CD4-positive, alpha-beta T cell treated with Interleukin-15 for 1 hour (primary cell): ENCODE measurements at places on chromosomes 6 and 20.

DNA sequence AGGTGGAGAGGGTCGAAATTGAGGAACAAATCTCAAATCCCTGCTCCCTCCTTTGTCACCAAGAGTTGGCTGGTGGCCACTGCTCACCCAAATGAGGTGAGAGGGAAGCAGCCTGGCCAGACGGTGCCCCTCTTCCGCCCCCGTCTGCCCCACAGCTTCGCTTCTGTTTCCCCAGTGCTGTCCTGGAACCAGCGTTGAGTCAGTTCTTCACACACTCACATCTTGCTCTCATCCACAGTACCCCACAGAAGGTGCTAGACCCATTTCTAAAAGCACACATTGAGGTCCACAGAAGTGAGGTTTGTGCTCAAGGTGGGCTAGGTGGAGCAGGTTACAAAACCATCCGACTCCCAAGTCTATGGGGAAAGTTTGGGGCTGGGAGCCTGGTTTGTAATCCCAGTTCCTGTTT, 3.8 kb downstream of the CEBPB start:
- no peak for DNase-seq

GRCh38 chr6:158109748-158110147, 58.3 kb downstream of the SERAC1 start:
- no peak for DNase-seq

GRCh38 chr6:23415819-23416427, 710.1 kb upstream of the NRSN1 start:
- no peak for DNase-seq

GRCh38 chr6:149112976-149113375, 204.5 kb upstream of the TAB2 start:
- DNase-seq, result no peak

DNA sequence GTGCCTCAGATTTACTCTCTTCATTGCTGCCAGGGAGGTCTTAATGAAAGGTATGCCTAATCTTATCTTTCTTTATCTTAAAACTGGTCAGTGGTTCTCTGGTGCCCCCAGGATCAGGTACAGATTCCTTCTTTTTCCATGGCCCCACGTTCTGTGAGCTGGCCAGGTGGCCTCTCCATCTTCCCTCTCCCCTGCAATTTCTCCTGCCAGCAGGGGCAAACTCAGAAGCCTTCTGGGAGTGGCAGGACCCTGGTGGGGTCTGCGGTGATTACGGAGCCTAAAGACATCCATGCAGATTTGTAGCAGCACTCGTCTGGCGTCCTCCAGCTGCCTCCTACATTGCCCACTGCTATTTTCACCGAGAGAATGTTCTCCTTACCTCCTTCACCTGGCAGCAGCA, 95.8 kb downstream of the CCDC170 start:
- DNase-seq, result no peak

DNA sequence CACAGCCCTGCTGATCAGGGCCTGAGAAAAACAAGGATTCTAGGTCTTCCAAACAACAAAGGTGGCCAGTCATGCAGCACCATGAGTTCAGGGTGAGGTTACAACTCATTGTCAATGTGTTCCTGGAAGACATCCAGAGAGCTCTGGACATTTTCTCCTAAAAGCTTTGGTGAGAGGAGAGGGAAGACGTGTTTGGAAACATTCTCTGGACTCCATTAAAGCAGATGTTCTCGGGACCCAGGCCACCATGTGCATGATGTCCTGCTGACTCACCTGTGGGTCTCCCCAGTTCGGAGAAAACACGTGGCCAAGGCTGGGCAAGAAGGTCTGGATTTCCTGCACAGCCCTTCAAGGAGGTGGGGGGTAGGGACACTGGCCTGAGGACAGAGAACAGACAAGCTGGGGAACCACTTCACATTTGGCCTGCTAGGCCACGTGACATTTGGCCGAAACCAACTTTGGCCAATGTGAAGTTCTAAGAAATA, 61.6 kb downstream of the KCNB1 start:
- DNase-seq, result no peak

GRCh38 chr20:12575352-12576095, 433.2 kb upstream of the SPTLC3 start:
- DNase-seq, result no peak

- DNase-seq, result no peak
Measured at GRCh38 chr6:5961836-5962235, 44.9 kb downstream of the NRN1 start.

DNA sequence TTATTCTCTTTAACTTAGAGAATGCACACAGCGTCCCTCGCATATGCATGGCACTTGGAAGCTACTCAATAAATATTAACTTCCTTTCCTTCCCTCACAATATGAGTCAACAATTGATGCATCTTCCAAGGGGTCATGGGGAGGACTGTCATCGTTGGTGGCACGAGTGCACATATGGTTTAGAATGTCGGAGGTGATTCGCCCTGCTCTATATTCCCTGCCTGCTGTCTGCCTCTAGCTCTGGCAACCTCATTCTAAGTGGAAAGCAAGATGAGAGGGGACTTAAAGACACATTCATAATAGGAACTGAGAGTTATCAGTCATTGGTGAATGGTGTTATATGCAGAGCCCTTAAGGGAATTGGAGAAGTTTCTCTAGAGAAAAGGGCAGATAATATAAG, 44.6 kb downstream of the MAK start:
- no peak for DNase-seq

GRCh38 chr20:34105978-34106675, 5.9 kb downstream of the EIF2S2 start:
- DNase-seq, result no peak

DNA sequence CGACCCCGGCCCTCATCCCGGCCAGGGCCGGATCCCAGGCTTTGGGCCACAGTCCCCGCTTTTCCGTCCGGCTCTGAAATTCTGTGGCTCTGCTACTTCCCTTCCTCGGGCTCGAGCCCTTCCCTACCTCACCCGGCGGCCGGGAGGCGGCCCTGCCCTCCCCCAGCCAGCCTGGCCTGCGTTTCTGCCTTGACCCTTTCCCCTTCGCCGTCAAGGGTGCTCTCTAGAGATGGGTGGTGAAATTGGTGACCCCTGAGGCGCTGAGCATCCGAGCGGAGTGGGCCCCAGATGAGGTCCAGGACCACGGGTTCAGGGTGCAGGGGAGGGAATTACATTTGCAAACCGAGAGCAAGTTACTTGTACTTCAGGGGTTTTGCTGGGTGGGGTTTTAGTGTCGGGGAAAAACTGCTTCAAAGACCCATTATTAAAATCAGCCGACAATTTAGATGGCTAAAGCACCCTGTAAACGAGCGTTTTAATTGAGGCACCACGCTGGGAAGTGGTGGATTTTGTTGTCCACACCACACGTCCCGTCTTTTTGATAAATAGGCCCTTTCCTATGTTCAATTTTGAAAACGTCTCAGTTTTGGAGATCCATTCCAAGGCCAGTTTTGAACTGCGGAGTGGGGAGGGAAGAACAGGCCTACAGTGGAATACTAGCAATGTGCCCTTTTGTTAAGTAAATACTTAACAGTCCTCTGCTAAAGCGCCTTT, 9.9 kb downstream of the TFAP2A start:
- DNase-seq, result no peak
